ENCODE measurements at places on chromosomes 12 and 14.

DNA sequence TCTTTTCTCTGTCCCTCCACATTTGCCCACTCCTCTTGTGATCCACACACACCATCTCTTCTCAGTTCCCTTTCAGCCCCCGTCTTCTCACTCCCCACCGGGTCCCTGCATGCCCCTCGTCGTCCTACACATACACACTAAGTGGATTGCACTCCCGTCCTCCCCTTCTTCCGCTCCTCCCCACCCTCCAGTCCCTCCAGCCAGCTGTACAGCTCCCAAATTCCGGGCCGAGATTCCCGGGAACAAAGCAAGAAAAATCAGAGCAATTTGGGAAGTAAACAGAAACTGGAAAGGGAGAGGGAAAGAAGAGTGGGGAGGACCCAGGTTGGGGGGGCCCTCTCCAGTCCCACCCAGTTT is 282 bp upstream of the IGFBP6 start:
- no peak for DNase-seq

DNA sequence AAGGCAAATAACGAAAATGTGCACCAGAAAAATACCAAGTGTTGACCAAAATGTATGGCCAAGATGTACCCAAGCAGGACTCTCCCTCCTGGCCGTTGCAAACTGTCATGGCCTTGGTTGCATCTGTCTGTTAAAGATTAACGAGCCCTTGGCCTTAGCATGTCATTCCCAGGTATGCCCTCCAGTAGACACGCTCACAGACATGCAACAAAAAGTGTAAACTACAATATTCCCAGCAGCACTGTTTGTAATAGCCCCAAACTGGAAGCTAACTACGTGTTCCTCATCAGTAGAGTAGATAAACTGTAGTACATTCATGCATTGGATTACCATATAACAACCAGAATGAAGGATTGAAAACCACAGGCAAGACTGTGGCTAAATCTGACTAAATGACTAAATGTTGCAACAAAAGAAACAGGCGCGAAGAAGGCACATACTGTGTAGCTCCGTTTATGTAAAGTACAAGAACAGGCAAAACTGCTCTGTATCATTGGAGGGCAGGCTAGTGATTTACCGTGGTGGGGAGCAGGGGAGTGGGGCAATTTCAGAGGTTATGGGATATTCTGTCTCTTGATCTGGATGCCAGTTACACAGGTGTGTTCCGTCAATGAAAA is 232.8 kb upstream of the DIO3 start:
- DNase-seq, result no peak

DNA sequence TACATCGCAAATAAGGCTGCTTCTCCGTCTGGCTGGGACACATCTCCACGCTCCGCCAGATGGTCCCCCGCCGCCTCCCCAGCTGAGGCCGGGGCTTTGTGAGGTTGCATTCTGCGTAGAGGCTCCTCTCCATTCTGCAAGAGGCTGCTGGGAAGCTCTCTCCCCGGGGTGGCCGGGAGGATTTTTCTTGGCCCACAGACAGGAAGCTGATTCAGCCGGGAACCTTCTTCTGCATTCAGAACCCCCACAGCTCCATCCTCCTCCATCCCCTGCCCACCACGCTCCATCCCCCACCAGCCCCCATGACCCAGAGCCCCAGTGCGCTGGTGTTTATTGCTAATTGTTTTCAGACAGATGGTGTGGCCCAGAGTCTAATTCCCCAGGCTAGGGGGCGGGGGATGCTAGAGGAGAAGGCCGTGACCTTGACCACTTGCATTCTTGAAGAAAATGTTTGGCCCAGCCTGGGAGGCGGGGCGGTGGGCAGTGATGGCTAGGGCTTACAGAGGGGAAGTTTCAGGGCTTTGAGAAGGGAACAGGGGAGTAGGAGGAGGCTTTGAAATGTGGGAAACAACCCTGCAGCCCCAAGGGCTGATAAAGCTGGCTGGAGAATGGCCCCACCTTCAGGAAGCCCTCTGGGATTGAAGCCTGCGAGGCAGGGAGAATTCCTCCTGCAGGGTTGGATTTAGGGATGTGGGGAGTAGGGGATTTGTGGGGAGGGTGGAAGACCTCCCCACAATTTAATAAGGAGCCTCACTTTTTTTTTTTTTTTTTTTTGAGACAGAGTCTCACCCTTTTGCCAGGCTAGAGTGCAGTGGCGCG is 88.5 kb upstream of the NCOR2 start:
- DNase-seq, result no peak

- no peak for DNase-seq
Observed at GRCh38 chr14:89543425-89543790, 126.4 kb upstream of the FOXN3 start.

DNA sequence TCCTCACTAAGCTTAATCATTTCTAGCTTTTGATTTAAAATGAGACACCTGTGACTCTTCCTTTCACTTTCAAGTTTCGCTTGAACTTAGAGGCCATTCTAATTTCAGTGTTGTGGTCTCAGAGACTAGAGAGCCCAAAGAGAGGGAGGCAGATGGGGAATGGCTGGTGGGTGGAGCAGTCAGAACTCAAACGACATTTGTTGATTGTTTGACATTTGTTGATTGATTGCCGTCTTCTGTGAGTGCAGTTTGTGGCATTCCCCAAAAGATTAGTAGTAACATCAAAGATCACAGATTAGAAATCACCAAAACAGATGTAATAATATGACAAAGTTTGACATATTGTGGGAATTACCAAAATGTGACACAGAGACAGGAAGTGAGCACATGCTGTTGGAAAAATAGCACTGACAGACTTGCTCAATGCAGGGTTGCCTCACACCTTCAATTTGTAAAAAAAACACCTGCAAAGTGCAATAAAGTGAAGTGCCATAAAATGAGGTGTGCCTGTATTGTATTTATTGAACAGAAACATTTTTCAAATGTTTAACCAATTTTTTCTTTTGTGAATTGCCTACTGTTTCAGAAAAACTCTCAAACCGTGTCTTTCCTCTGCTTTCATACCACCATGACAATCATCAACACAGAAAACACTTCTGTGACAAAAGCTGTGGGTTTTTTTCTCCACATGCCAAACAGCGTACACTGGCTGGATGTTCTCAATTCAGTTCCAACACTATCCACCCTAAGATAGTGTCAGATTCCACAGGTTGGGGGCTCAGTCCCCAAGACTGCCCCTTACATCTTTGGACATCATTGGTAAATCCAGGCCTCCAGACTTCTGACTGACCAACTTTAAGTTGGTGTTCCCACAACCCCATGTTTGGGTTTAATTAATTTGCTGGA is 376.3 kb upstream of the RGS6 start:
- peak; percentile 66 for DNase-seq

- peak; percentile 8 for DNase-seq
Observed at GRCh38 chr14:35341751-35342488, 49.7 kb downstream of the PSMA6 start.

- no peak for DNase-seq
Observed at GRCh38 chr12:116693286-116694227, 44.3 kb downstream of the SPRING1 start.

- DNase-seq, result no peak
Observed at GRCh38 chr12:52622349-52622748, 4.0 kb upstream of the KRT73 start.

GRCh38 chr14:71240171-71240570 is 332.9 kb downstream of the PCNX1 start:
- no peak for DNase-seq

- DNase-seq, result no peak
Observed at GRCh38 chr14:63901434-63902085, 48.8 kb downstream of the SYNE2 start.

GRCh38 chr12:56957229-56958052 is at the start of gene RDH16:
Gene RDH16 (minus strand): TSS chr12:56957608. CDS start chr12:56957462, 146 bp downstream.
- no peak for DNase-seq

GRCh38 chr12:116818341-116818856 is 62.8 kb downstream of the HRK start:
- DNase-seq, result peak; percentile 9

DNA sequence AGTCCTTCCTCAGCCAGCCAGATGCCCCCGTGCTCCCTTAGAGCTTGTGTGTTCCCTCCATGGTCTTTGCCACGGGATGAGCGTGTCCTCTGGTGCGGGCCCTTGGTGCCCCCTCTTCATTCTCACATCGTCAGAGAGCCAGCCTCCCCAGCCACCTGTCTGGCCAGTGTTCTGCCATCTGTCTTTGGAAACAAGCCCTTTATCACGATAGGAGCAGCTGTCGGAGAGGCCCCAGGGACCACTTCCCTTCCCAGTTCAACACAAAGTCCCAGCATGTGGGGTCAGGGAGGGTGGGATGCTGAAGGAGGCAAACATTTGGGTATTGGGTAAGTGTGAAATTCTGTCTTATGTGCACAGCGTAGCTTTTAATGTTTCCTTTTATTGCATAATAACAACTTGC is 44.5 kb downstream of the DYNC1H1 start:
- DNase-seq, result no peak

GRCh38 chr14:45298423-45299117 is 45.6 kb upstream of the MIS18BP1 start:
- no peak for DNase-seq

- DNase-seq, result no peak
Observed at GRCh38 chr12:14225064-14225463, 140.4 kb upstream of the ATF7IP start.

GRCh38 chr14:56552615-56553014 is 27.0 kb upstream of the TMEM260 start:
- DNase-seq, result no peak

- DNase-seq, result no peak
Observed at GRCh38 chr12:12214635-12215131, 52.2 kb downstream of the LRP6 start.

DNA sequence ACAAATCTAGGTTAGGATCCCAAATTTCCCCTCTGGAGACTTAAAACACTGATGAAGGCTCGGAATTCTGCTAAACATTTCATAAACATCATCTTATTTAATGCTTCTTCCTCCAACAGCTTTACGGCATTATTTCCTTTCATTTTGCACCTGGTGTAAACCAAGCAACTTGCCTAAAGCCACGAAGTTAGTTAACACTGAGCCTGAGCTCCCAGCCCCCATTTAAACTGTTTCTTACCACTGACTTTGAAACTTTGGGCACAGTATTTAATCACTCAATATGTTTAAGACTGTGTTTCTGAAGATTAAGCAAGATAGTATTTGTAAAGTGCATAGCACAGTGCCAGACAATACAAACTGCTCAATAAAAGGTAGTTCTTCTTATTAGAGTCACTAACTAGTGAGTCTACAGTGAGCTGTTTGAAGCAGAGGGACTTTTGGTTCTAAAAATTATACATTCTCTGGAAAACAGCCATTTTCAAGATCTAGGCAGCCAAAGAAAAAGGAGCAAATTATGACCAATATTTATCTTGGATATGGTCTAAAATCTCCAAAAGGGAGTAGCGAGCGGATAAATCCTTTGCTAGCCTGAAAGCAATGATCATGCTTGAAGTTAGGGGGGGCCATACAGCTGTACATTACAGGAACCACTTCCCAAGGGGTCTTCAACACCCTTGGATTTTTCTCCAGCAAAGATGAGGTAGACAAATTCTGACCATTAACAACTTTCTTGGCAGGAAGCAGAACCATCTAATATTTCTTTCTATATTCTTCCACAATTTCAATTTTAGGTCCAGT is 4.0 kb downstream of the EGLN3 start:
- no peak for DNase-seq

DNA sequence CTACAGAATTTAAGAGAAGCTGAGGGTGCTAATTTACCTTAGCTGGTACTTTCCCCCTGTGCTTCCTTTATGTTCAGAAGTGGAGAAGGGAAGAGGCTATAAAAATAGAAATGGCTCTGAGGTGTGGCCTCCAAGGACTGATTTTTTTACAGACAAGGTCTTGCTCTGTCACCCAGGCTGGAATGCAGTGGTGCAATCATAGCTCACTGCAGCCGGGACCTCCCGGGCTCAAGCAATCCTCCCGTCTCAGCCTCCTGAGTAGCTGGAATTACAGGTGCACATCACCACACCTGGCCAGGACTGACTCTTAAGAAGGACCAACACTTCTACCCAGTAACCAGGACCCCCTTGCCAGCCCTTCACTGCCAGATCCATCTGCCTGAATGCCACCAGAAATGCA is 23.9 kb upstream of the NAP1L1 start:
- DNase-seq, result no peak

DNA sequence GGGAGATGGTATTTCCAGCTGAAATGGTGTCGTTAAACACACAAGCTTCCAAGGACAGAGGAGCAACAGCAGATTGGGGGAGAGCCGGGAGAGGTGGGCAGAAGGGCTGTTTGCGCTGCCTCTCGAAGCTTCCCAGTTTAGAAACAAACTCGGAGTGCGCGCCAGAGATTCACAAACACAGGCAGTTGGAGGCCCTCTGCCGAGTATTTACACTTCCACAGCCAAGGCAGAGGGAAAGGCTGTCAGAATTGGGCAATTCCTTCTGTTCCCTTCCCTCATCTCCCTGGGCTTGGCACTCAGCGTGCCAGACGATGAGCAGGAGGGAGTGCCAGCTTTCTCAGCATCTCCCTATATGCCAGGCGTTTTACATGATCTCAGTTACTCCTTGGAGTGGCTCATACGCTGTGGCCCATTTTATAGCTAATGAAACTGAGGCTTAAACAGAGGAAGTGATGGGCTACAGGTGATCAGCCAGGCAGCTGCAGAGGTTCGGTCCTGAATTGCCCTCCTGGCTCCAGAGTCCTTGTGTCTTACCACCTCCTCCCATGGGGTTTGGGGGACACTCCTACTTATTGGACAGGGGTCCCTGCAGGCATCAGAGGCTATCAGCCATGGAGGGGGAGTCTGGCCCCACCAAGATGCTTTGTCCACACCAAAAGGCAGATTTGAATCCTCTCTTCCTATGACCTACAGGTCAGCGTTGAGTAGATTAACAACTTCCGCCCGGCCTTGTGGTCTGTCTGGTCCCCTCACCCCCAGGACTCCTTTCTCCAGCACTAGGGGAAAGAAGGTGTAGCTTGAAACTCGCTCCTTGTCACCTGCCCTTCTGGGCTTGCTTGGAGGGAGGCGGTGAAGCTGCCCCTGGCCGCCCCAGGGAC is 3.1 kb downstream of the FAM222A start:
- DNase-seq, result no peak

DNA sequence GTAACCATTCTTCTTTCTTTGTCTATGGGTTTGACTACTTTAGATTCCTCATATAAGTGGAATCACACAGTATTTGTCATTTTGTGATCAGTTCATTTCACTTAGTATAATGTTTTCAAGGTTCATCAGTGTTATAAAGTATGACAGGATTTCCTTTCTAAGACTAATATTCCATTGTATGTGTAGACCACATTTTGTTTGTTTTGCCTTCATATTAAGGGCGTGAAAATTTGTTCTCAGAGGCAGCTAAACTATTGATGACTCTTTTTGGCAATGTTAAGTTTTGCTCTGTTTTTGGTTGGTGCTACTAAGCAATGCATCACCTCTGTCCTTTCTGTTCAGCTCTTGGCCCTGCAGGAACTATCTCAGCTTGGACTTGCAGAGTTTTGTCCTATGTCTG is 1.7 kb upstream of the KLRG1 start:
- DNase-seq, result no peak

Measured in central memory CD4-positive, alpha-beta T cell (primary cell).